ENCODE measurements at places on chromosomes 3 and 15.
A peak's percentile ranks its signal among the peaks of the same experiment; 100 is the strongest.

DNA sequence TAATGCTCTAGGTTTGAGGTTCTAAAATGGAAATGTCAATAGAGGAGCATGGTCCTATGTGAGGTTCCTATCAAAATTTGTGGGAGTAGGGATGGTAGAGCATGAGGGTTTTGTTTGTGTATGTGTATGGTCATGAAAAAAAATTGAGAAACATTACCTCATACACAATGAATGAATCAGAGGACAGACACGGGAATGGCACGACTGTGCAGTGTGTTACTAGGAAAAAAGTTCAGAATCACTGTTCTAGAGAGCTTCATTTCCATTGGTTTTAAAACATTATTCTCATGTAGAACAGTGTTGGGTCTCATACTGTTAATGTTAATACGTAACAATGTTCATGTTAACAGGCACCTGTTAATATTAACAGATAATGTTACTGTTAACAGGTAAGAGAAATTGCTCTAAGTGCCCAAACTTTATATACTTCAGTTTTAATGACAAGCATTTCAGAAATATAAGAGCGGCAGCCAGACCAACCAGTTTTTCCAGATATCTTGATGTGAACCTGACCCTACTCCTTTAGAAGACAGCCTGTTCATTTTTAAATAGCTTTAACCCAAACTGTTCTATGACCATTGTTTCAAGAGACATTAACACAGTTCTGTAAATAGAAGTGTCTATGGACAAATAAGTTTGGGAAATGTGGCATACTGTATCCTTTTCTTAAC is 48.0 kb downstream of the SLC15A2 start:
- no peak for DNase-seq

DNA sequence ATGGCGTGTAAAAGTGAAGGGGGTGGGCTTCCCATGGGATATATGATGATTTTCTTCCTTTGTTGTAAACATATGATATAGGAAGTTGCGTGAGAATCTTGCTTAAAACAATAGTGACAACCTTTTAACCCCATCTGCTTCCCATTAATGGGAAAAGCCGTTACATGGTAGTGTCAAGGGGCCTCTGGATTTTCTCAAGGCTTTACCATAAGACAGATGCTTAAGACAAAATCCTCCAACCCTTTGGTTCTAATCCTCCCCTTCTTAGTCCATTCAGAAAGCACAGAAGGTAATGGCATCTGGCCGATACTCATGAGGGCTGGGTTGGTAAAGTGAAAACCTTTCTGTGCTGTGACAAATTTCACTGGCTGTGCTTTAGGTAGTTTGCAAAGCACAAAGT is 25.0 kb downstream of the DPH3 start:
- peak; percentile 20 for DNase-seq

GRCh38 chr3:35639254-35640186 is at the start of gene ARPP21:
ARPP21 (plus strand) TSS chr3:35639525; CDS start chr3:35681752, 42,227 bp downstream.
- DNase-seq: no peak

GRCh38 chr15:89002830-89003229 is 85.4 kb upstream of the ABHD2 start:
- no peak for DNase-seq

DNA sequence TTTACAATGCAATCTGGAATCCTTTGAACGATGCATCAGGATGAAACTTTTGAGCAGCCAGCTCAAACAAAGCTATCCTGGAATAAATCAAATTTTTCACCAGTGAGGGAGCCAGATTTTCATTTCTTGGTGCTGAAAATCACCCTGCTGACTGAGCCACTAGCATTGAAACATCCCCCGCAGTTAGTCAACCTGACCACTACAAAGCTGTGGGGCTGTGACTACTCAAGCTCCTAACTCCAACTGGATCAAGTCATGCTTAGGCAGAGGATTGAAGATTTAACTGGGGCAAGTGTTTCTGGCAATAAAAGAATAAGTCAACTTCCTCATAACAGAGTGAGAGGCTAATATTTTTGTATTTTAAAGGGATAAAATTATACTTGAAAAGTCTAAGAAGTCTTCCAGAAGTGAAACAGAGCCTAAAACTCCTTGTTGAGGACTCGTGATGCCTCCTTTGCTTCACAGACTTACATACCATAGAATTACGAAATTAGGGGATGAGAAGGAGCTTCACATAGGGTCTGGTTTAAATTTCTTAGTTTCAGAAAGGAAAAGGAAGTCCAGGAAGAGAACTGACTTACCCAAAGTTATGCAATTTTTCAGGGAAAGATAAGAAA is 177.8 kb downstream of the SERPINI1 start:
- DNase-seq: peak; percentile 10

GRCh38 chr3:33287672-33288282 is 10.5 kb downstream of the FBXL2 start:
- no peak for DNase-seq

DNA sequence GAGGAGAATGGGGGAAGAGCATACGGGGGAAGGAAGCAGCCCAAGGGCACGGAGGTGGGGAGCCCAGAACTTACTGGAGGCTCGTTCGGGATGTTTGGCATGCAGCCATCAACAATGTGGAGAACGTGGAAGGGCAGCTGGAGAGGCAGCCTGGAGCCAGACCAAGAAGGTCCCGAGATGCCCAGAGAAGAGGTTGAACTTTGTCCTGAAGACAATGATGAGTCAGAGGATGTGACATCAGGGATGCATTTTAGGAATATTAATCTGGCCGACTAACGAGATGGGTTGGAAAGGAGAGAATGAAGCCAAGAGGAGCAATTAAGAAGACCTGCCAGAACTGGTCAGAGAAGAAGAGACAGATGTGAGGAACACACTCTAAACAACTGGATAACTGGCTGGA is 98.2 kb downstream of the SRGAP3 start:
- DNase-seq: peak; percentile 15

DNA sequence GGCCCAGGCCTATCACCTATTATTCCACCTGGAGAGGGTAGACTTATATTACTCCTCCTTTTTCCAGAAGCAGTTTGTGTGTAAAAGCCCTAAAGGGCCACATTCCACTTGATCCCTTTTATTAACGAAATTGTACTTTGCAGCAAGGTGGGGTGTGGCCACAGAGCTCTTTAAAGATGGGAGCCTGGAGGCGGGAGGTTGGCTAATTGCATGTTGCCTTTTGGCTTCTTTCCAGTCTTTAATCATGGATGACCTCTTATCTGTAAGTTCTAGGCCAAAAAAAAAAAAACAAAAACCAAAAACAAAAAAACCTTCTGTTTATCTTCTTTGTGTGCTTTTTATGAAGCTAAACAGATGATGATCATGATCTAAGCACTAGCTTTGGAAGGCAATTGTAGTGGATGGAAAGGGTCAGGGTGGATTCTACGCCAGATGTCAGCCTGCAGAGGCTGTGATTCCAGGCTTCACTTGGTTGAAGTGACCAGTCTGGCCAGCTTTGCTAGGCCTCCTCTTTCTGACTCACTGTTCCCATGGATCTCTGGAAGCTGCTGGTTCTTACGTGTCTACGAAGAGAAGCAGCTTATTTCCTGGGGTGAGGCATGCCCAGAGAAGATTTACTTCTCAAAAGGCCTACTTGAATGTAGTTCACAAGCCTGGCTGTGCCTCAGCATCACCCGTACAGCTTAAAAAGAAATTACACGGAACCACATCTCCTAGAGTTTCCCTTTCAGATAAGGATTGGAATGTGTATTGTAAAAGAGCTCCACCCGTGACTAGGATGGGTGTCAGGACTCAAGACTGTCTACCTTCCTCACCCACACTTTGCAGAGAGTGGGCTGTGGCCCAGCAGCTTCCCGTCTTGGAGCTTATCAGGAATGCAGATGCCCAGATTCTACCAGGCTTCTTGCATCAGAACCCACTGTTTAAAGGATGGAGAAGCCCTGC is 330.9 kb upstream of the C2CD4B start:
- DNase-seq: peak; percentile 94

DNA sequence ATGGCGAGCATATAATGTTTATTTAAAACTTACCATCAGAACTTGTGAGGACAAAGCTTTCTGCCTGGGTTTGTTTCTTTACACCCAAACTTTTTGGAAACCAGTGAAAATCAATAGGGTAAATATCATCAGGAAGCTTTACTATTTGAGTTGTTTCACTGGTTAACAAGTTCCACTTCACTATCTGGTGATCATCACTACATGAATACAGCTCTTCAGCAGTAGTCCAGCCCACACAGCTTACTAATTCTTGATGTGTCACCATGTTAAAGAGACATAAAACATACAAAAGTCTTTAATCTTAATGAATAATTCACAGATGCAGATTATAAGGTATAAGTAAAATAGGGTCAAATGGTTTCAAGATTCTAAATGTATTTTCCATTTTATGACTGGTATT is 17.6 kb downstream of the IFT80 start:
- no peak for DNase-seq

GRCh38 chr3:38575279-38575843 is 74.1 kb downstream of the SCN5A start:
- no peak for DNase-seq

DNA sequence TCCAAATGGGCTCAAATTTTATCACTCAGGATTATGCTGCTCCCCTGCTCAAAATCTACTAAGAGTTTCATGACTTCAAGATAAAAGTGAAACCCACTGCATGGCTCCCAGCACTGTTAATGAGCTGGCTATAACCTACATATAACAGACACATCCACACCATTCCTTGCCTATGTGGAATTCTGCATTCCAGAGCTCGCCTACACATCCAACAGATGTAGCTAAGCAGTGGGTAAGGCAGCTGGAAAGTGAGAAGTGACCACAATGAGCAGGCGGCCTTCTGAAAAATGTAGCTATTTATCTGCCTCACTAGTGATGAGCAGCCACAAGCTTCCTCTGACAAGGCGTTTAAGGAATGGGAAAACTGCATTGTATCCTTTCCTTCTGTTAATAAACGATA is 92.0 kb upstream of the TRIM42 start:
- DNase-seq: no peak

DNA sequence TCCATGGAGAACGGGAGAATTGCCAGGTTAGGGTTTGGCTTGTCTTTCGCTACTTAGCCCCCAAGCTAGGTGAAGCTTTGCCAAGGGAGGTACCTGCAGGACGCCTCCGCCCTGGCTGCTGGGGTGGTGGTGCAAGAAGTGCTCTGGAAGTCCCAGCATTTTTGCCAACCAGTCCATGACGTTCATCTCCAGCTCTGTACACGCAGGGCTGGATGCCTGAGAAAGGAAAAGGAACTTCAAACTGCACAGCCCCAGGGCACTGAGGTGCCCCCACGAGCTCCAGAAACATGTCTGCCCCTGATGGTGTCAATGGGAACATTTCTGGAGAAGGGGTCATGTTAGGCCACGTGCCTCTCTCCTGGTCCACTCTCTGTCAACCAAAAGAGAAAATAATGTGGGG is 8.2 kb downstream of the HDC start:
- DNase-seq: no peak

GRCh38 chr3:45987368-45988291 is 8.0 kb downstream of the FYCO1 start:
- DNase-seq: peak; percentile 48

GRCh38 chr15:99564221-99565048 is 1.3 kb upstream of the MEF2A start:
- DNase-seq: no peak

DNA sequence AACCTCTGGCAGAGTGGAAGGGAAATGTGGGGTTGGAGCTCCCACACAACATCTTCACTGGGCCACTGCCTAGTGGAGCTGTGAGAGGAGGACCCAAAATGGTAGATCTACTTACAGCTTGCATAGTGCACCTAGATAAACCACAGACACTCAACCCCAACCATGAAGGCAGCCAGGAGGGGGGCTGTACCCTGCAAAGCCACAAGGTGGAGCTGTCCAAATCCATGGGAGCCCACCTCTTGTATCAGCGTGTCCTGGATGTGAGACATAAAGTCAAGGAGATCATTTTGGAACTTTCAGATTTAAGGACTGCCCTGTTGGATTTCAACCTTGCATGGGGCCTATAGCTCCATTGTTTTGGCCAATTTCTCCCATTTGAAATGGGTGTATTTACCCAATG is 20.9 kb downstream of the TP63 start:
- no peak for DNase-seq

GRCh38 chr3:18743761-18744160 is 318.6 kb upstream of the SATB1 start:
- DNase-seq: no peak

GRCh38 chr3:170642882-170643601 is 57.2 kb upstream of the SLC7A14 start:
- no peak for DNase-seq

DNA sequence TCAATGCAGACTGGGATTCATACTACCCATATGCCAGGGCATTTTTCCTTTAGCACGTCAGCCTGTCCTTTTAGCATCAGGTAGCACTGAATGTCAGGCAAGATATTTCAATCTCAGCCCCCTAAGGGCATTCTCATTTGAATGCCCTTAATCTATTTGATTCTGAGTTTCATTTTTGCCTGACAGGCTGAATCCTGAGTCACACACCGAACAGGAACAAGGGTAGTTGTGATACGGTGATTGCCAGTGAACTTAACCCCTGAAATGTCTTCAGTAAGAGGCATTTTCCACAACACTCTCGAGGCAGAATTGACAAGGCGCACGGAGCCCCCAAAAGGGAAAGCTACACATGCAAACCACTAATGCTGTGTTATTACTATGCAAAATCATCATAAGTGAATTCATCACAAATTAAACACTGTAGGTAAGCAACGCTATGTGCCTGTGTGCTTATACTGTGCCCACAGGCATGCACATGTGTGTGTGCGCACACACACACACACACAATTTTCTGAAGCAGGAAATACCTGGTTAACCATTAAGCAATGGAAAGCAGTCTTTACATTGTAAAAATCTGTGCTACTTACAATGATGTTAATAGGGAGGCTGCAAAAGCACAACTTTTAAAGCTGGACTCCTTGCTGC is 130.4 kb downstream of the ZNF385D start:
- DNase-seq: no peak

GRCh38 chr15:79089331-79089889 is 1.2 kb downstream of the RASGRF1 start:
- DNase-seq: no peak

GRCh38 chr15:66940368-66940767 is 125.0 kb upstream of the SMAD3 start:
- DNase-seq: no peak

- peak; percentile 97 for DNase-seq
These were observed 42.1 kb downstream of the GOLGA6A start for GRCh38 chr15:74040109-74040850.

GRCh38 chr3:100149130-100149529 is 34.8 kb upstream of the FILIP1L start:
- no peak for DNase-seq

GRCh38 chr3:101038880-101039279 is 45.7 kb upstream of the ABI3BP start:
- DNase-seq: peak; percentile 56

GRCh38 chr3:171831936-171832335 is 11.2 kb upstream of the TMEM212 start:
- DNase-seq: no peak

DNA sequence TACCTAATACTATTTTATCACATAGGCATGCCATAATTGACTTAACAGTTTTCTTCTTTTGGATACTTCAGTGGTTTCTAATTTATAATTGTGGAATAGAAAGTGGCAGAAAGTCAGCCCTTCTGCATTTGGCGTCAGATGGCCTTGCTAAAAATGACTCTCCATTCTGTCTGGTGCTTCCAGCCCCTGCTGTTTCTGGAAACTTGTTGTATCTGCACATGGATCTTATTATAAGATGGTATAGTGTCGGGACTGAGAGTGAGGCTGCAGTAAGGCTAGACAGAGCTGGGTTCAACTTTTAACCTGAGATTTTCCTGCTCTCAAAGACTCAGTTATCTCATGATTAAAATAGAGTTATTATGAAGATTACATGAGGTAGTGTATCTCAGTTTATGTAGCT is 74.8 kb upstream of the WDR72 start:
- DNase-seq: no peak

- no peak for DNase-seq
These were observed 273.9 kb downstream of the SATB1 start for GRCh38 chr3:18151199-18151598.
